ENCODE measurements at places on chromosomes 12 and 14.

DNA sequence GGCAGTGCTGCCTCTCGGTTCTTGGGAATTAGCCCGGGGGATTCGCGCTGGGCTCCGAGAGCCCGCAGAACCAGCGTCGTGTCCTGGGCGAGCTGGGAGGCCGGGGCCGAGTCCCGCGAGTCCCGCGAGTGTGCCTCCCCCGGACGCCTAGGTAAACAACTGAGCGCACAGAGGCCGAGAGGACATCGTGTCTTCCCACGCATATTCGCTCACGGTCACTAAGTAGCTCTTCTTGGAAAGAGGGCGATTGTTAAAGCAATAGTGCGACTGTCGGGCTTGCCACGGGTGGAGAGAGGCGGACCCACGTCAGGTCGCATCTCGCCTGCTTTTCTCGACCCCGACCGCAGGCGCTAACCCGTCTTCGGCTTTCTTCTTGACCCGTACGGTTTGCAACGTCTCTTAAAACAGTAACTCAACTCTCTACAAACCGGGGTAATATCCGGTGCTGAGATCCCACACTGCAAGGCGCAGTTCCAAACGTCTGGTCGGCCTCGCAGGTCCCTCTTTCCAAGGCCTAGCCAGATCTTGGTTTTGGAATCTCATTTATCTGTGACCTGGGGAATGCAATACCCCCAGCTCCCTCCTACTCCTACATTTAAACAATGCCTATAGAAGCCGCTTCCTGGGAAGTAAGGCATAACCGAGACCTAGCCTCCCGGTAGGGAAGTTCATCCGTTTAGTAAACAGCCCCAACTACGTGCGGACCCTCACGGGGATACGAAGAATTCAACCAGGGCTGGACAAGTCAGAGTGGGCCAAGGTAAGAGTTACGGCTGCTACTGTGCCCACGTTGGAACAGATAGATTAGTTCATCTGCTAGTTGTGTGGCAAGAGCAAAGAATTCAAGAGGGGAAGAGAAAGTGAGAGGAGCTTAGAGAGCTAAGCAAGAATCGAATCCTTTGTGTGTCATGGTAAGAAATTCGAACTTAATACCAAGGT, 736 bp upstream of the PHLDA1 start:
- peak; percentile 66 for DNase-seq

DNA sequence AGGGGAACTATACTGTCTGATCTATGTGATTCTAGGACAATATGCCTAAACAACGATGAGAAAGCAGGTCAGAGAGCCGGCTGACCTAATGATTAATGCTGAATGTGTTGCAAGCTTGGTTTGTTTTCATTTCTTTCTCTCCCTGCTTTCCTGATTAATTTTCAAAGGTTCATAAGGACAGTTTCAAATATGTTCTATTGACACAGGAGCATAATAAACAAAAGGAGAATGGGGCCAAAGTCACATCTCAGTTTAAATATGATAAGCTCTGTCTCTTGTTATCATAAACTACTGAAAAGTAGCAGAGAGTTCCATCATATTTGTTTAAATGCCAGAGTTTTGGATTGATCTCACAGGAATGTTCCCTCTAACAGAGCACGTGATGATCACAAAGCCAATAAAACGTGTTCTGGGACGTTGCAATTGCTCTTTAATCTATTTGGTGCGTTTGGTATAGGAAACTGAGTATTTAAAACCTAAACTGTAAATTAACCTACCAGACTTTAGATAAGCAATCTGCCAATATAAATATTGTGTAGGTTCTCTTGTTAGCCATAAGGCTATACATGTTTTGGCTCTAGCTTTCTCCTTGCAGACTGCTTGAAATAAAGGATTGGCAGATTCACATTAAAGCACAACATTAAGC, 3.7 kb upstream of the HSD17B6 start:
- DNase-seq, result no peak

- DNase-seq, result no peak
These were observed 48.7 kb downstream of the PAPLN start for GRCh38 chr14:73285979-73286378.

- DNase-seq, result no peak
These were observed 52.6 kb downstream of the GALNT16 start for GRCh38 chr14:69312608-69313007.

DNA sequence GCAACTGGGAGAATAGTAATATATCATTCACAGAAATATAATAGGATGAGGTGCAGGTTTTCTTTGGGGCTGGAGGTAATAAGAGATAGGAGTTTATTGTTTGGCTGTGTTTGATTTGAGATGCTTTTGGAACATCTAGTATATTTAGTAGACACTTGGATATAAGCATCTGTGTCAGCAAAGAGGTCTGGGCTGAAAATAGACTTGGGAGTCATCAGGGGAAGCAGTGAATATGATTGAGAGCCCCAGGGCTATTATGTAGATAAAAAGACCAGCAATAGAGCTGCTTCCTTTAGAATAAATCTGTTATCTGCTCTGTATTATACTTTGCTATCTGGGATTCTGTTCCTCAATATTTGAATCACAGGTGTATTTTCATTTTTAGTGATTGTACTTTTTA, 36.6 kb downstream of the SPATA7 start:
- DNase-seq, result no peak

DNA sequence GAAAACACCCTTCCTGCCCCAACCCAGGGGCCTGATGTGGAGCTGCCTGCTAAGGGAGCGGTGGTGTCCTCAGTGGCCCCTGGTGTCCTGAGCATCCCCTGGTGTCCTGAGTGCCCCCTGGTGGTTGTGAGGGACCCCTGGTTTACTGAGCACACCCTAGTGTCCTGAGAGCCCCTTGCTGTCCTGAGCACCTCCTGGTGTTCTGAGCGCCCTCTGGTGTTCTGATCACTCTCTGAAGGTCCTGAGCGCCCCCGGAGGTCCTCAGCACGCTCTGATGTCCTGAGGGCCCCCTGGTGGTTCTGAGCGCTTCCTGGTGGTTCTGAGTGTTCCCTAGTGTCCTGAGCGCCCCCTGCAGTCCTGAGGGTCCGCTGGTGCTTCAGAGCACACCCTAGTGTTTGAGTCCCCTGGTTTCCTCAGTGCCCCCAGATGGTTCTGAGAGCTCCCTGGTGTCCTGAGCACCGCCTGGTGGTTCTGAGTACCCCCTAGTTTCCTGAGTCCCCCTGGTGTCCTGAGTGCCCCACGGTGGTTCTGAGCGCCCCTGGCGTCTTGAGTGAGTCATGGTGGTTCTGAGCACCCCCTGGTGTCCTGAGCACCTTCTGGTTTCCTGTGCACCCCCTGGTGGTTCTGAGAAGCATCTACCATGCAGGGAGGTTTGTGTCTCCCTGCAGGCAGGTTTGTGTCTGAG, 1004.2 kb downstream of the TMEM121 start:
- DNase-seq, result no peak

GRCh38 chr14:73261520-73262426, 24.5 kb downstream of the PAPLN start:
- no peak for DNase-seq

GRCh38 chr12:20627001-20627588, 68.0 kb upstream of the SLCO1C1 start:
- no peak for DNase-seq

GRCh38 chr12:47114481-47114892, 34.7 kb upstream of the AMIGO2 start:
- no peak for DNase-seq

- DNase-seq, result no peak
These were observed 1.9 kb downstream of the SGPP1 start for GRCh38 chr14:63725786-63726460.

DNA sequence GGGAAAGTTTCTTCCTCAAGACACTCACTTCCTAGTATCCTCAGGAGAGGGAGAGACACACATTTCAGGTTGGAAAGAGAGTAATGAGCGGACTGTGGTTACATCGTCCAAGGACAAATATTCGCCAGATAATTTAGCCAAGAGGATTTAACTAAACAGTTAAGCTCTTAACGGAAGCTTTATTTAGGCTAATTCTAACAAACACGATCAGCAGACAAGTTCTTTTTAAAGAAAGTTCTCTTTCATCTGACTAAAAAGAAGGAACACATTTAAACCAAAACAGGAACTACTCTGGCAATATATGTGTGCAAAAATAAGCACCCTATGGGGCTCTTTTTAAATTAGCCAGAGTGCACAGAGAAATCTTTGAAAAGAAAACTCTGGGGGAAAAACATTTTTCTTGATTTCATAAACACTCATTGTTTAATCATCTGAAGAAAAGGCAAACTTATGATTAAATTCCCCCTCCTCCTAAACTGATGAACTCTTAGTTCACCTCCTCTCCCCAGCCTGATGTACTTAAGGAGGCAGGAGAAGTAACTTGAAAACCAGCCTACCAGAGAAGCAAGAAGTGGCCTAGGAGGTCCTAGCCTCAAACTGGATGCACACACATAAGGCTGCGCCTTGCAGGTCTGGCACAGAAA, 13.3 kb upstream of the BTG1 start:
- no peak for DNase-seq

DNA sequence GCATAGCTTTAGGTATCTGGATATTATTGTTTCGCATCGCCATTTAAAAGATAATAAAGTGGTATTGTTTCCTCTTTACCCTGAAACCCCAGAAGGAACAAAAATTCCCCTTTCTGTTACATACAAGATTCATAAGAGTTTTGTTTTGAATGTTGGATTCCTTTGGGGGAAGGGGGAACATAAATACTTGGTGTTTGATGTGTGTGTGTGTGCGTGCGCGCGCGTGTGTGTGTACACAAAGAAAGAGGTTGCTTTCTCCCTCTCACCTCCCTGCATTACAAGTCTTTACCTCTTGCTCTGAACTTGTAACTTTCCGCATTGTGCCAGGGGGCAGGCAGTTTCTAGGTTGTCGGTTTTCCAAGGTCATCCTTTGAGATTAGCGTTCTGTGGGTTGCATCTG, 76.4 kb downstream of the GPATCH2L start:
- DNase-seq, result no peak

- DNase-seq, result no peak
These were observed 72.8 kb downstream of the SCARB1 start for GRCh38 chr12:124790650-124791400.

DNA sequence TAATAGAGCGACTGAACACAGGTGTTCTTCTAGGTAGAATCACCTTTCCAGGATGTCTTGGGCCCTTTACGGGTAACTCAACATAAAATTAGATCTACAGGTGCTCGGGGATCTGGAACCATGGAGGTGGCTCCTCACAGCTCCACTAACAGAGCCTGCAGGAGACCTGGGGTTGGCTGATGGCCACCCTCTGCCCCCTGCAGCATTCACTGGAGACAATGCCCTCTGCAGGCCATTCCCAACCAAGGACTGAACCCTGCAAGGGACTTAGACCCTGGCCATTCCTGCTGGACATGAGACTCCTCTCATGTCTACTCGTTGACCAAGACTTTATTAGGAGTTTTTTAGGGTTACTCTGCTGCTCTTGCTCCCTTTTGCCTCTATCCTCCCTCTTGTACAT, 58.5 kb upstream of the PPP4R3A start:
- no peak for DNase-seq

DNA sequence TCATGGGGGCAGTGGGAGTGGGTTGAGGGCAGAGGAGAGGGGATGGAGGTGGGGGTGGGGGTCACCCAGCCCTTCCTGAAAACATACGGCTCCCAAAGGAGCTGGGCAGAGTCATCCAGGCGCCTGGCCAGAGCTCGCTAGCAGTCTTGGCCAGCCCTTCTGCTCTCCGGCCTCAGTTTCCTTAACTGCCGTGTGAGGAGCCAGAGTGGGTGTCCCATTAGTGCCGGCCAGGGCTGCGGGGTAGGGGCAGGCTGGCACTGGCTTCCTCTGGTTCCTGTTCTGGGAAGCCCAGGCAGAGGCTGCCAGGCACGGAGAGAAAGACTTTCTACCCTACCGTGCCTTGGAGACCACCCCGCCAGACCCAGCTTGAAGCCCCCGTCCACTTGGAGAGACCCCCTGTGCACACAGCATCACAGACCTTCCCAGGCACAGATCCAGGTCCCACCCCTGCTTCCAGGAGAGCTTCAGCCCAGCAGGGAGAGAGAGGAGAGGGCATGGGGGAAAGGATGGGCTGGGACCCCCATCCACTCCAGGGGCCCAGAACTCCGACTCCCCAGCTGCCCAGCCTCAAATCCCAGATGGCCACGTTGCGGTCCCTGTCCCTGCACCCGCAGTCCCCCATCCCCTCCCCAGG, 93.3 kb downstream of the RFLNA start:
- no peak for DNase-seq

DNA sequence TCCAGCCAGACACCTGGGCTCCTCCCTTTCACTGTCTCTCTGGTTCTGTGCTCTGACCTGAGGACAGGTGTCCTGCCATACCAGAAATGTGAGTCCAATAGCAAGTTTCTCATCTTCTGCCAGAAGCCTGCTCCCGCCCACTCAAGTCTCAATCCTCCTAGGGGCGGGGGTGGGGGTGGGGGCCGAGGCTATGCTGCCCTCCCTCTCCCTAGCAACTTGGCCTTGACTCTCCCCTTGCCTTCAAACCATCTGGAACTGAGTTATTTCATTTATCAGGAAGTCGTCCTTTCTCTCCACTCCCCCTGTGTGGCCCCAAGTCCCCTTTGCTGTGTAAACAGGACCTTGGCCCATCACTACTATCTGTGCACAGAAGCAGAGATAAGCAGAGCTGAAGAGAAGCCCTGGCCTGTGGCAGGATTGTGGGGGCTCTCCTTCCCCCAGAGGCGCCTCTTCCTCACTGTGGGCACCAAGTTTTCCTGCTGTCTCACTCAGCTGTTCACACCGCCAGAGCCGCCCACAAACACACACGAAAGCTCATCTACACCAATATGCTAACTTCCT, 117.1 kb downstream of the DPF3 start:
- DNase-seq, result no peak

DNA sequence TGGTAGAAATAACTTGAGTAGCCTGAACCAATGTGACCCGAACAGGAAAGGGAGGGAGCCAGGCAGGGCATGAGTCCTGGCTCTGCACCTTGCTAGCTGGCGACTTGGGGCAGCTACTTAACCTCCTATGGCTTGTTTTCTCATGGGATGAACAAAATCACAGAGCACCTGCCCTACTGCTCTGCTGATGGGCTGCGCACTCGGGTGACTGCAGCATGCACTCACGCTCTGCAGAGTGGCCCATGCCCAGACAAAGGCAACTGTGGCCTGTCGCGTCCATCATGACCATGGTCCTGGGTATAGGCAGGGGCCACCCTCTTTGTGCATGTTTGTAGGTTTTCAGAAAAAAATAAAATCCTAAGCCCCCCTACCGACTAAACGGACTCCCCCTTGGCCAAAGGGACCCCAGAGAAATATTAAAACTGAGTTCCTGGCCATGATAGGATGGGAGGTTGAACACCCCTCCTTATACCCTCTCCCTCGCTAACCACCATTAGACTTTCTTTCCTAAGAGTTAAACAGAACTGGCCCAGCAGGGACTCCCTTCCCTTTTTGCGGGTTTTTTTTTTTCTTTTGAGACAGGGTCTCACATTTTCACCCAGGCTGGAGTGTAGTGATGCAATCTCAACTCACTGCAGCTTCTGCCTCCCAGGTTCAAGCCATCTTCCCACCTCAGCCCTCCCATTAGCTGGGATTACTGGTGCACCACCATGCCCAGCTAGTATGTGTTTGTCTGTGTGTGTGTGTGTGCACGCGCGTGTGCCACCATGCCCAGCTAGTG, 32.5 kb downstream of the VWF start:
- no peak for DNase-seq

- no peak for DNase-seq
These were observed 735.4 kb upstream of the TMEM132C start for GRCh38 chr12:127531542-127531941.

GRCh38 chr14:56590535-56590960, 10.9 kb downstream of the TMEM260 start:
- no peak for DNase-seq

- DNase-seq, result no peak
These were observed 334.8 kb upstream of the FAR2 start for GRCh38 chr12:28814246-28814645.

- DNase-seq, result no peak
These were observed 29.6 kb upstream of the NCOR2 start for GRCh38 chr12:124597041-124597440.
